ENCODE measurements at places on chromosomes 13 and 19.

GRCh38 chr19:34669305-34669704 is 7.7 kb downstream of the SCGB2B2 start:
- no peak for DNase-seq

GRCh38 chr19:50258918-50259372 is 55.5 kb downstream of the MYH14 start:
- DNase-seq = peak; percentile 62

GRCh38 chr13:21583478-21583877 is 20.5 kb downstream of the MICU2 start:
- DNase-seq = no peak

GRCh38 chr19:46000491-46001246 is 5.4 kb downstream of the CCDC61 start:
- DNase-seq = peak; percentile 62
